Ecto neural progenitor cell (in vitro differentiated cells): ENCODE measurements at places on chromosomes 12 and 14.

DNA sequence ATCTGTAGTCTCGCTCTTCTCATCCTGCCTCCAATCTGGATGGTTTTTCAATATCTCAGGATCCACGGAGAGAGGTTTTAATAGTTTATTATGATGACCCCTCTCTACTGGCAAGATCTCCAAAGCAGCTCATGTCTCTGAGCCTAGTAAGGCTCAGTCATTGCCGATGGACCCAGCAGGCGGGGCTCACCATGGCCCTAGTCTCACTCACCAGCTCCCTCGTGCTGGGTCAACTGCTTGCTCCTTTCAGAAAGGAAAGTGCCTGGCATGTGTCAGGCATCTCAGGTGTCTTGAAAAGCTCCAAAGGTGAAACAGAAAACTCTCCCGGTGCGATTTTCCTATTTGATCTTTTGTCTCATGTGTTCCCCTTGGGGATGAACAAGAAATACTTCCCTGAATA, 179.0 kb downstream of the CALM1 start:
- no peak for DNase-seq

DNA sequence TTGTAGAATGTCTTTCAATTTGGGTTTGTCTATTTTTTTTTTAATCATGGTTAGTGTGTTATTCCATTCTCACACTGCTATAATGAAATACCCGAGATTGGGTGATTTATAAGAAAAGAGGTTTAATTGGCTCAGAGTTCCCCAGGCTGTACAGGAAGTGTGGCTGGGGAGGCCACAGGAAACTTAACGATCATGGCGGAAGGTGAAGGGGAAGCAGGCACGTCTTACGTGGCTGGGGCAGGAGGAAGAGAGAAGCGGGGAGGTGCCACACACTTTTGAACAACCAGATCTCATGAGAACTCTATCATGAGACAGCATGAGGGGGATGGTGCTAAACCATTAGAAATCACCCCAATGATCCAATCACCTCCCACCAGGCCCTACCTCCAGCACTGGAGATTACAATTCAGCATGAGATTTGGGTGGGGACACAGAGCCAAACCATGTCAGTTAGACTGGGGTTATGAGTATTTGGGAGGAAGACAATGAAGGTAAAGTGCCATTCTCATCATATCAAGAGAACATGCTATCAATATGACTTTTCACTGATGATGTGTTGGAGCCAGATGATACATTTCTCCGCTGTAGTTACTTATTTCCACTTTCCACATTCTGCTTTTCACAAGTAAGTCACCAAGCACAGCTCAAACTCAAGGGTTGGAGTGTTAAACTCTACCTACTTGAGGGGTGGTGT, 45.8 kb downstream of the AP5M1 start:
- DNase-seq = no peak

DNA sequence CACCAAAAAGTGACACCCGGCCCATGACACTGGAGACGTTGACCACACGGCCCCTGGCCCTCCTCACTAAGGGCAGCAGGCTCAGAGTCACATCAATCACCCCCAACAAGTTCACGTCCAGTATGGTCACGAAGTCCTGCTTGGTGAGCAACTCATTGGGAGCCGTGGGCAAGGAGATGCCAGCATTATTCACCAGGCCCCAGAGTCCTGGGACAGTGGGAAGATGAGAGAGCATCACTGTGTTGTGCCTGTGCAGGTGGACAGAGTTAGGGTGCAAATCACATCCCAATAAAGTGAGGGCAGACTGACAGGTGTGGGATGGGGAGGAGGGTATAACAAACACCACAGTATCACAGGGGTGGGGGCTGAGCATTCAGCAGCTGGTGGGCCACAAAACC, 2.5 kb downstream of the RDH16 start:
- no peak for DNase-seq

DNA sequence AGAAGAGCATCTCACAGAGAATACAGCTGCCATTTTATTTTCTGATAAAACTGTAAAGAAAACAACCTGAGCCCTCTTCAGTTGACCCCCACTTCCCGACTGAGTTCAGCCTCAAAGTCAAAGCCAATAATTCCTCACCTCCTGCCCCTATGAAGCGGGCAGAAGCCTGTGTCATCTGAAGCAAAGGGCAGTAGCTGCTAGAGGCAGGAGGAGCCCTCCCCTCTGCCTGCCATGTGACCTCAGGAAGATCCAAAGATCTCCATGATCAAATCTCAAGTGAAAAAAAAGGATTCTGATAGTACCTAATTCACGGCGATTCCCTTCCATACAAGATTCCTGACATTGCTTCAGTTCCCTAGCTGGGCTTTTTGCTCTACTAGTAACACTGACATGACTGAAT, 223.1 kb upstream of the CAND1 start:
- DNase-seq = no peak

- no peak for DNase-seq
Observed at GRCh38 chr12:14216405-14217294, 148.8 kb upstream of the ATF7IP start.

- no peak for DNase-seq
Observed at GRCh38 chr12:79435742-79436141, 255.0 kb downstream of the PAWR start.

- no peak for DNase-seq
Observed at GRCh38 chr14:88872976-88873375, 48.5 kb downstream of the TTC8 start.

- DNase-seq = no peak
Observed at GRCh38 chr14:56172571-56172971, 54.4 kb downstream of the PELI2 start.

DNA sequence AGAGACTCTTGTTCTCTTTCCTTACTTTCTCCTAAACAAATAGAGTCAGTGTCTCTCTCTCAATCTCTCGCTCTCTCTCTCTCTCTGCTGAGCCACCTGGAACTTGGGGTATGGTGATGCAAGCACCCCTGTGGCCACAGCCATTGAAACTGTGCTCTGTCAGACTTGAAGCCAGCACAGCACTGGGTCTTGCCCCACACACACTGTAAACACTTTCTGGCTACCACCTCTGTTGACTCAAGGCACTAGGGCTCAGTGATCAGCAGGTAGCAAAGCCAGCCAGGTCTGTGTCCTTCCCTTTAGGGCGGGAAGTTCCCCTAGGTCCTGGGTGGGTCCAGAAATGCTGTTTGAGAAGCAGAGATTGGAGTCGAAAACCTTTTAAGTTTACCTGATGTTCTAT, 125.9 kb upstream of the GARIN6 start:
- DNase-seq = no peak

- no peak for DNase-seq
Observed at GRCh38 chr14:99560403-99560802, 43.6 kb downstream of the CCDC85C start.

DNA sequence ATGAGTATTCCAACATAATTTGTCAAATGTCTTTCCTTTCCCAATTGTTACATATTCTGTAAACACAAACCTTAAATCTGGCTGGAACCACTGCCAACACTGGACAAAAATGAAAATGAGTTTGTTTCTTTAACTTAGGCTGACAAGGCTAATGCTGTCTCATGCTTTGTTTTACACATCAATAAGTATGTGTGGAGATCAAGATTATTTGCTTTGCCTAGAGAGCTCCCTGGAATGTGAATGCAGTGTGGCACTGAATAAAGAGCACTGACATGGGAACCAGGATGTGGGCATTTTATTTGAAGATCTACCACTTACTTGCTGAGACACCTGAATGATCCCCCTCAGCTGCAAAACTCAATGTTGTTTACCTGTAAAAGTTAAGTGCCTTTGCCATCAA, 61.7 kb downstream of the RALGAPA1 start:
- no peak for DNase-seq

- no peak for DNase-seq
Observed at GRCh38 chr14:35600253-35600652, 66.3 kb downstream of the INSM2 start.

DNA sequence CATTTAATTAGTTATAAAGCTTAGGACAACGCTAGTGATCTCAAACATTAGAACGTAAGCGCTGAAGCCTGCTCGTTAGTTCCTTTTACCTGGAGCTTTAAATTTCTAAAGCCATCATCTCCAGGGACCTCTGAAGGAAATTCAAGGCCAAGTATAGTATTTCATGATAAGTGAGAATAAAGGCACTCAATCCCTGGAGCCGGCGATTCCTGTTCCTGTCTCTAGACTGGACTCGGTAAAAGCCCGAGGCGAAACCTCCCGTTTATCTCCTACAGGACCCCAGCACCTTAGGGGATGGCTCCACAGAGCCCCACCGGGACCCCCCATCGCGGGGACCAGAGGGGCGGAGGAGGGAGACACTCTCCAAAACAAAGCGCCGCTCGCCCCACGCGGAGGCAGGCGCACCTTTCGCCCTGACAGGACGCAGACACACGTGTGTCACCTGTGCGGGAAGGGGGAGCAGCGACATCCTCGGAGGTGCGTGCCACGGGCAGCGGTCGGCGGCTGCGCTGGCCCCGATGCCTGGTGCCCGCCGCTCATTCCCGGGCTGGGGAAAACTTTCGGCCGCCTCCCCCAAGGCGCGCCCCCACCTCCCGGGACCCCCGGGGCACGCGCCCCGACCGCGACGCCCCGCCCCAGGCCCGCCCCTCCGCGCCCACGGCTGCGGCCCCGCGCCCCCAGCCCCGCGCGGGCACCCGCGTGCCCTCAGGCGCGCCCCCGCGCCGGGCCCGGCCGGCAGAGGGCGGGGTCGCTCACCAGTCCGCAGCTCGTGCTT, 678 bp downstream of the RPS6KA5 start:
- peak; percentile 74 for DNase-seq

DNA sequence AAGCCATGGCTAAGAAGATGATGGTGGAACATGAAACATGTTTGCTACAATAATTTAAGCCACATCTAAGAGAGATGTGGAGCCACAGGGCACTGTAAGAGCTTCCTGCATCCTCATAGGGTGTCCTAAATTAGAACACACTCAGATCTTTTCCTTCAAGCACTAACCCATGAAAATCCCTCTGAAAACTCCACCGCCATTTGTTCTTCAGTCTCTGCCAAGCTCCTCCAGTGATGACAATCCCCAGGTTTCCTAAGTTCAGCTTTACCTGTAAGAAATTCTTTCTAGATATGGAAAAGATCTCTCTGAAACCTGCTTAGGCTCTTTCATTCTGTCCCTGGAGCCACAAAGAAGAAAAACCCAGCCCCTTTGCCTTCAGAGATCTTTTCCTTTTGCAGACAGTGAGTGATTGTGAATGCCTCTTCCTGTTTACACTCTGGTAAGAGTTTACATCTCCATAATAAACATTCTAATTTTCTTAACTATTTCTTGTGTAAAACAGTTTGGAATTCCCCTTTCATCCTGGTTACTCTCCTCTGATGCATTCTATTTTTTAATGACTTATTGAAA, 907.2 kb downstream of the VRK1 start:
- DNase-seq = no peak

GRCh38 chr14:100604121-100604501, 16.9 kb upstream of the BEGAIN start:
- no peak for DNase-seq
